ENCODE measurements at places on chromosomes 11 and 22.

- DNase-seq: no peak
Measured at GRCh38 chr11:102251423-102251822, 65.9 kb upstream of the BIRC3 start.

- no peak for DNase-seq
Measured at GRCh38 chr22:27842669-27843431, 41.3 kb upstream of the MN1 start.

DNA sequence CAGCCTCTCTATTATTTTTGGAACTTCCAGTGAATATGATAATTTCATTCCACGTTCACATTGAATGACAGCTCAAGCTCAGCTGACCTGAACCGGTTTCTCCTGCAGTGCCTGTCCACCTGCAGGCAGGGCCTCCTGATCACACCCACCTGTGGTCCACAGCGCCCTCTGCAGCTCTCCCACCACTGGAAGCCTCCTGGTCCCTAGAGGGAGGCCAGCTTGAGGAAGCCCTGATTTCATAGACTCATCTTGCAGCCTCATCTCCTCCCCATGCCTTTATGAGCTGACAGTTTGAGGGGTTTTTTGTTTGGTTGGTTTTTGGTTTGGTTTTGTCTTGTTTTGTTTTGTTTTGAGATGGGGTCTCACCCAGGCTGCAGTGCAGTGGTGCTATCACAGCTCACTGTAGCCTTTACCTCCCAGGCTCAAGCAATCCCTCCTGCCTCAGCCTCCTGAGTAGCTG lies 29.9 kb upstream of the MALAT1 start:
- peak; percentile 94 for DNase-seq

DNA sequence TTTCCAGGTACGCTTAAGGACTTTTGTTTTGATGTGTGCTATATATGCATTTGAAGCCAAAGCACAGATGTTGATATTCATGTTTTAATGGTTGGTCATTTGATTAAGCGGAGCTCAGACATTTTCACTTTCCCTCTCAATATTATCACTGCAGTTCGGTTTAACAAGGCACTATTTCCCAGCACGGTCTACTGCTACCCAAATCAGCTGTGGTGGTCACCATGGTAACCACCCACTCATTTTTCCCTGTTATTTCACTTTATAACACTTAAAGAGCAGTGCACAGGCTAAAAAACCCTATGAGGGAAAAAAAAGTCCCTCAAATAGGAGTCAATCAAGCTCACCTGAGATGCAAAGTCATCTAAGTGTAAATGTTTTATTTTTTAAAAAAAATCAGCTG lies 439.6 kb upstream of the CCDC90B start:
- no peak for DNase-seq

DNA sequence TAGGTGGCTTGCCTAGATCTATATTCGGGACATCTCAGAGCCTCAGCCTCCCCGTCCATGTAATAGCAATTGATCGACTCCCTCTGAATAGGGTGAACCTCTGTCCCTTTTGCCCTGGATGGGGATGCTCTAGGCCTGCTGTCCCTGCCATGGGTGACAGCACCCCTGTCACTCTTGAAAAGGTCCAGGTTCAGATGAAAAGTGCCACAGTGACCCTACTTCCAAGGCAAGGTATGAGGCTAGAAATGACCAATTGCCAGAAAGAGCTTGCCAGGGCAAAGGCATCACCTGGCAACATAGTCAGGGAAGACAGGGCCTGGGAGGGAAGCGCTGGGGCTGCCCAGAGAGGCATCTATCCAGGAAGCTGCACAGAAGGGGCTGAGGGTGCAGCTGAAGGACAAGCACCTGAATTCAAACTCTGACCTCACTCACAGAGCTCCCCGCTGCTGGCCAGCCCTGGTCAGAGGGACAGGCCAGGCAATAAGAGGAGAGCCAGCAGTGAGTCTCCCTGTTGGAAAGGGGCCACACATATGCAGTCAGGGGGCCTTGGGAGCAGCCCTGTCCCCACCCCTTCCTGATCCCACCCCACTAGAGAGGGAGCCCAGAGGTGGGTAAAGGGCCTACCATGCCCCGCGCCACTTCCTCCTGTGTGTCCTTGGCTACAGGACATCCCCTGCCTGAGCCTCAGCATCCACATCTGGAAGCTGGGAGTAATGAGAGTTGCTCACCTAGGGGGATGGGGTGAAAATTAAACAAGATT lies 9.0 kb upstream of the APOBEC3A start:
- peak; percentile 6 for DNase-seq

DNA sequence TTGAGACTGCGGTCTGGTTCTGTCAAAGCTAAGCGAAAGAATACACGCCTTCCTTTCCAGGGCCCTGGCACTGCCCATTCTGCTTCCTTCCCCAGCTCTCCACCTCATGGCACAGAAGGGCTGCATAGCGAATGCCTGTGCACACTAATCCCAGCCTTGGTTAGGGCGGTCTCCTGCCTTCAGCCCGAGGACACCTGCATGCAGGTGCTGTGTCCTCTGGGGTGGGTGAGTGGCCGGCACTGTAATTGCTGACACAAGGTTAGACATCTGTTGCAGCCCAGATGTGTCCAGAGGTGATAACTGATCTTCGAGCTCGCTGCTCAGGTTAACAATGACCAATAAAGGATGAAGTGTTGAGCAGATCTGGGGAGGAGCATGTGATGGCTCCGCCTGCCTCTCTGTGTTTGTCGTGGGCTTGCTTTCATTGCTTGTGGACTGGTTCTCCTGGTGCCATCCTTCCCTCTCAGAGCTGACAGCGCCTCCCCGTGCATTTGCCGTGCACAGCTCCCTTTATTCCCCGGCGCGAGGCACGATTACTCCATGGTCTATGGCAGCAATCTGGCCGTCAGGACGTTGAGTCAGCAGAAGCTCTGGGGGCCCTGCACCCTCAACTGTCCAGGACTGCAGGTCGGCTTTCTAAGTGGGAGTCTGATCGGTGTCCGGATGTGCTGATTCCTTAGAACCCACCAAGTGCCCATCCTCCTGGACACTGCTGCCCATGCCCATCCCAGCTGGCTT lies 1088.2 kb downstream of the BRD1 start:
- no peak for DNase-seq

GRCh38 chr11:125958872-125959400 lies 13.1 kb downstream of the VSIG10L2 start:
- no peak for DNase-seq

DNA sequence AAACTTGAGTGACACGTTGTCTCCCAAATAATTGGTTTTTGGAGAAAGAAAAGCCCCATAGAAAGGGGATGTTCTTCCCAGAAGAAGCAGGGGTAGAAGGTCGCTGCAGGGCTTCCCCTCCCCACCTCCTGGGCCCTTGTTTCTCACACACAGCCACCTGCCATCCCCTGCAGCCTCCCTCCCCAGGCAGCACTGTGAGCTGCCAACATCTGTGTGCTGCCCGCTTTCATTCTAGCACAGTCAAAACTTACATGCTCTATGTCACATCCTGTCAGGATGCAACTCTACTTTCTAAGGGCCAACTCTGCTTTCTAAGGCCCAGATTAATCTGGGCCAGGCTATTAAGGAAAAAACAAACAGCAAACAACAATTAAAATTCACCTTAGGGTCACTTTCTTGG lies 309.4 kb upstream of the ZC3H12C start:
- peak; percentile 20 for DNase-seq

GRCh38 chr11:131653260-131653659 lies 282.8 kb downstream of the NTM start:
- no peak for DNase-seq

DNA sequence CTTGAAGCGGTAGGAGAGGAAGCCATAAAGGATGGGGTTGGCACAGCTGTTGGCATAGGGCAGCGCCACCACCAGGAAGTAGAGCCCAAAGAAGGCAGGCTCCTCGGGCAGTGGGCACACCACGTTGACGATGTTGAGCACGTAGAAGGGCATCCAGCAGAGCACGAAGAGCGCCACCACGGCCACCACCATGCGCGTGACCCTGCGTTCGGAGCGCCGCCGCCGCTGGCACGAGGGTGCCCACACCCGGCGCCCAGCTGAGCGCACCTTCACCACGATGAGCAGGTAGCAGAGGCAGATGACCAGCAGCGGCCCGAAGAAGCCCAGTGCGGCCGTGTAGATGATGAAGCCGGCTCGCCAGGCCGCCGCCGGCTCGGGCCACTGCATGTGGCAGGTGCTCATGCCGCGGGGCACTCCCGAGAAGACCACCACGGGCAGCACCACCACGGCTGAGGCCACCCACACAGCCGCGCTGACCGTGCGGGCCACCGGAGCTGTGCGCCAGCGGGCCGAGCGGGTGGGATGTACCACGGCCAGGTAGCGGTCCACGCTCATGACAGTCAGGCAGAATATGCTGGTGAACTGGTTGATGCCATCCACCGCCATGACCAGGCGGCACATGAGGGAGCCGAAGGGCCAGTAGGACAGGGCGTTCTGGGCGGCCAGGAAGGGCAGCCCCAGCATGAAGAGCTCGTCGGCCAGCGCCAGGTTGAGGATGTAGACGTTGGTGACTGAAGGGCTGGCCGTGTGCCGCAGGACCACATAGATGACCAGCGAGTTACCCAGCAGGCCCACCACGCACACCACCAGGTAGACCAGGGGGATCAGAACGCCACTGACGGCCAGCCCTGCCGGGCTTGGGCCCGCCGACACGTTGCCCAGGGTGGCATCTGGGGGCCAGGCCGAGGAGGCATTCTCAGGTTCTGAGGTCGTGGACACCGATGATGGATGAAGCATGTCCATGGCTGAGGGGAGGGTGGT lies 5.1 kb downstream of the SSTR3 start:
- no peak for DNase-seq

GRCh38 chr11:130606781-130607511 lies 158.5 kb downstream of the ADAMTS15 start:
- no peak for DNase-seq

- DNase-seq: no peak
Measured at GRCh38 chr11:4026389-4026788, 68.2 kb upstream of the RRM1 start.

GRCh38 chr11:46247659-46248058 lies 29.8 kb upstream of the CREB3L1 start:
- DNase-seq: peak; percentile 77

GRCh38 chr11:102109896-102110760 lies at the start of gene YAP1:
Gene YAP1, plus strand, starts transcription at chr11:102110447. Its CDS starts 402 bp downstream, at chr11:102110849.
- peak; percentile 89 for DNase-seq

All from transverse colon (tissue), 4 donors.